ENCODE measurements at places on chromosomes 6 and 20. TPM values are rescaled to one million over a fixed set of nuclear protein-coding genes. Genes with fewer than 3 reads are reported as not detected.

DNA sequence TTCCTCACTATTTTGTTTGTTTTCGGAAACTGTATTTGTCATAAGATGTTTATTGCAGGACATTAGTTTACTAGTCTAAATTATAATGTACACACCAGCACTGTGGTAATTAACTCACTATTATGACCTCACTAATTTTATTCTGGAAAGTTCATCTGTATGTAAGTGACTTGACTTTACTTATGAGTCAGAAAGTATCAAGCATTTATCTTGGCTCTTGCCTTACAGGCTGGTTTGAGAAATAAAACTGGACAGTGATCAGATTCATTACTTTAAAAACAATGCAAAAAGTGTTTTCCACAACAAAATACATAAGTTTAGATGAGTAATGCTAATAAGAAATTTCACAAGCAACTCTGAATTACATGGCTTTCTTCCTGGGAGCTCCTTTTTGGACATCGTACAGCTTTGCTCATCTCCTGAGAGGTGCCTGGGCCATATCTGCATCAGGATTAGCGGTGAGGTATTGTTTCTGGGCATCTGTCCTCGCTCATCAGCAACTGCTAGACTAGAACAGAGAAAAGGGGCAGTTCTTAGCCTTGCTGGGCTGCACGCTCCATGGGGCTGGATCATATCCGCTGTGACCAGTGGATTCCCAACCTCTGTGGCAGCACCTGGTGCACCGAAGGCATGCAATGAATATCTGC lies 179.8 kb downstream of the SOD2 start:
- DNase-seq, result no peak

- no peak for DNase-seq
Observed at GRCh38 chr6:129875610-129876520, 14.8 kb upstream of the TMEM244 start.

DNA sequence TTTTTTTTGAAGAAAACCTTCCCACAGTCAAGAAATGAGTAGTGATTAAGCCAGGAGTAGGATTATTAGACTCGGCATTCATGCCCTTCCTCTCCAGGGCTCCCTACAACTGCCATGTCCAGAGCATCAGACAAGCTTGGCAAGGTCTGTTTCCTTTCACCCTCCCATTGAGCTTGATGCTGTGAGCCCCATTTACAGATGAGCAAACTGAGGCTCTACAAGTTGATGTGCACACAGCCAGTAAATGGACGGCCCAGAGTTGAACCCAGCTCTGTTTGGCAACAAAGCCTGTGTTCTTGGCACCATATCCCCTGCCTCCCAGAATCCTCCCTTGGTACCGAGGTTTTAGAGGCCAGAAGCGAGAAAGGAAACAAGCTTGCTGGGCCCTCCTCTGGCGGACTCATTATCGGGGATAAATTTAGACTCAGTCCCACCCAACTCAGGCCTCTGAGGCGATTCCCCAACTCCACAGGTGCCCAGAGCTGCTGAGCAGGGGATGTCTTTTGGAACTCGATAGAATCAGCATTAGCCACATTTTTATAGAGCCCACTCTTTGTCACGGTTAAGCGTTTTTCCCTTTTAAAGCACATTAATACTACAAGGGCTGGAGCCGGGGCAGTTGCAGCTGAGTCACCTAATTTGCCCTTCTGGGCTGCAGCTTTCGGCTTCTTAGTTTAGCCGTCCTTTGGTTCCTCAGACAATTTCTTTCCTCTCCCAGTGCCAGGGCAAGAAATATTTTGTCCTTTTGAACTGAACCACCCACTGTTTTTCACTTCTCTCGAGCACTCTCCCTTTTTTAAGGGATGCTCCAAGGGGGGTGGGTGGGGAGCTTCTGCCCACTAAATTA lies 23.0 kb upstream of the NFATC2 start:
- no peak for DNase-seq

GRCh38 chr20:2707353-2708072 lies 14.9 kb downstream of the EBF4 start:
- no peak for DNase-seq

DNA sequence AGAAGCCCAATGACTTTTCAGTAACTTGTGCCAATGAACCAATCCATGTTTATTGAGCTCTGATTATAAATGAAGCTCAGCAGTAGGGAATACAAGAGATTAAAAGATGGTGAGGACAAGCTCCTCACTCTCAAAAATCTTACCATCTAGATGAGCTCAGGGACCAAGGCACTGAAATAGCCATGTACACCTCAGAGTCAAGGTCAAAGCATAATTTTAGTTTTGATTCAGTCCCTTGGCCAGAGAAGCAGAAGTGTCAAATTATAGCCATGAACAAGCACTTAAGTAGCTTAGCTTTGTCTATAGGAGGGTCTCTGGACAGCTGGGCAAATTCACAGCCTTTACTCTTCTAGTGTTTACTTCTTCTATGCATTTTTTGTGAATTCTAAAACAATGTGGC lies 131.0 kb upstream of the DTNBP1 start:
- DNase-seq, result no peak

DNA sequence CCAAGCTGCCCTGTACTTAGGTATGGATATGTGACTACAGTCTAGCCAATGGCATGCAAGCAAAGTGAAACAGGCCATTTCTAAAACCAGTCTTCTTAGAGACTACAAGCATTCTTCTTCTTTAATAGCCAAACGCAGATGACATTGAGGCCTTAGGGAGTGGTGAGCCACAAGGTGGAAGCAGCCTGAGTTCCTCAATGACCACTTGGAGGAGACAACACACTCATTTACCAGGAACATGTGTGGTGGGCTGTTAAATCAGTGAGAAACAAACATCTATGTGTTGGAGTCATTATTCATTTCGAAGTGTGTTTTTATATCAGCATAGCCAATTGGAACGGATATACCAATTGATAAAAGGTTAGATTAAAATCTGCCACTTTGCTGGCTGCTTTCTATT lies 122.0 kb downstream of the GFRAL start:
- no peak for DNase-seq

GRCh38 chr6:108714766-108715414 lies 133.3 kb upstream of the ARMC2 start:
- no peak for DNase-seq

GRCh38 chr20:4369119-4369797 lies 352.5 kb upstream of the PRND start:
- DNase-seq, result no peak

GRCh38 chr20:347317-347639 lies 367 bp downstream of the NRSN2 start:
- no peak for DNase-seq

- no peak for DNase-seq
Observed at GRCh38 chr6:87875781-87876180, 171.9 kb upstream of the SPACA1 start.

GRCh38 chr20:32519381-32519730 lies 65.8 kb downstream of the NOL4L start:
- no peak for DNase-seq

DNA sequence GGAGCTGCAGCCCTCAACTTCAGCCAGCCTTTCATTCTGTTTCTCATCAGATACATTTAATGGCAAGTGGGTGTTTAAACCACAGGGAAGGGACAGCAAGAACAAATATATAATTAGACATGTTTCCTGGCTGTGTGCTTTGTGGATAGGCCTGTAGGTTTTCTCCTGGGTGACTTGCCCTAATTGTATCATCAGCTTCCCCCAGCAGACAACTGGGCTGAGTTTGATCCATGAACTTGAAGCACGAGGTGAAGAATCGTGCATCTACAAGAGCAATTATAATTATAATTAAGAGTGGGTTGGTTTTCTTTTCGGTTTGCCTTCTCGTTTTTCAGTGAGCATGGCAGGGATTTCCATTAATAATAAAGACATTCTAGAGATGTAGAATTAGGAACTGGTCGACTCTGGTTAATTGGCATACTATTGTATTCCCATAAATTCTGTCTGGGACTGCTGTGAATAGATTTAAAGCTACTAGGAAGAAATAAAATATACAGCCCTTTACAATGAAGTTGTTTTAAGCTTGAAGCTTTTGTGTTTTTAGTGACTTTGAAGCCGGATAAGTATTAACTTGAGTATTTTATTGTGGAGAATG lies 1052.2 kb downstream of the KIF16B start:
- DNase-seq, result no peak

GRCh38 chr20:44572551-44573500 lies 9.6 kb upstream of the PKIG start:
- peak; percentile 39 for DNase-seq

GRCh38 chr6:155222506-155222905 lies 41.3 kb upstream of the CLDN20 start:
- DNase-seq, result no peak

DNA sequence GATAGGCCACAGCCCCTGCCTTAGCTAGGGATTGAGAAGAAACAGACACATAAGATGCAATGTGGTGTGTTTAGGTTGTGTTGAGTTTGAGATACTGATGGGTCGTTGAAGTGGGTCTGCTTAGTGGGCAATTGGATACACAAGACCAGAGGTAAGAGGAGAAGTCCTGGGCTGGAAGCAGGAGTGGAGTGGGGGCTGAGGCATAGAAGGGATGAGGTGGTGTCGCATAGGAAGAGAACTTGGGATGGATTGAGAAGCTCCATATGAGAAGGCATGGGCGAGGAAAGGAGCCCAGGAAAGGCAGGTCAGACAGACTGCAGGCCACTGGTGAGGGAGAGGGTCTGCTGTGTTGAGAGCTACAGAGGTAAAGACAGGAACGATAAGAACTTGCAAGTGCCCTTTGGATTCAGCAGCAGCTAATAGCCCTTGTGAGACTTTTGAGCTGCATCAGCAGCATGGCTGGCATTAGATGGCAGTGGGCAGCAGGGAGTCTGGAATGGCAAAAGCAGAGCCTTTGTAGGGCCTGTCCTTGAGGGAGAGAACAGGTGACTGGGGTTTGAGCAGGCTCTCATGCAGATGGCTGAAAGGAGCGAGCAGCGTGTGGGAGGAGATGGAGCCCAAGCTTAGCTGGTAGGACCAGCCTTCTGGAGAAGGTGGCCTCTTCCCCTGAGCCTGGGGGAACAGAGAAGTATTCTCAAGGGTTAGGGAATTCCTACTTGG lies 33.2 kb downstream of the PLCG1 start:
- DNase-seq, result no peak

GRCh38 chr6:121434037-121434770 lies 1.2 kb upstream of the GJA1 start:
- no peak for DNase-seq

The PACRG gene
- 1.7 TPM for total RNA-seq

The ASCC3 gene
- 43.1 TPM for total RNA-seq

The SPATA2 gene
- total RNA-seq, result 3.9 TPM

The TSBP1 gene
- not detected for total RNA-seq

The NRSN1 gene
- total RNA-seq, result not detected

The BMP5 gene
- not detected for total RNA-seq

The FAM83B gene
- total RNA-seq, result 15.7 TPM

The DNAH8 gene
- total RNA-seq, result not detected

The PHIP gene
- 15.5 TPM for total RNA-seq

Data from kidney epithelial cell (primary cell).